H1 (cell line): ENCODE measurements at places on chromosomes 16 and 17. TPM values are rescaled to one million over a fixed set of nuclear protein-coding genes. Genes with fewer than 3 reads are reported as not detected.
A peak's percentile ranks its signal among the peaks of the same experiment; 100 is the strongest.

- H3K36me3 ChIP-seq, result peaks cover 5% of the 10 kb centered on the region; the same call in 1 of the 2 replicates
- H3K27ac ChIP-seq, result peak overlapping the region; percentile 100
- peak overlapping the region; percentile 97 for H3K4me3 ChIP-seq
- H3K27me3 ChIP-seq, result no peaks in the 10 kb centered on the region
- no peak for DNase-seq
- peaks cover 10% of the 10 kb centered on the region for H3K4me1 ChIP-seq
These were observed 508 bp downstream of the FLCN start for GRCh38 chr17:17236295-17237025.

GRCh38 chr16:89335803-89336485 is 118.4 kb downstream of the ZNF778 start:
- H3K4me3 ChIP-seq, result no peak overlapping the region
- H3K4me1 ChIP-seq, result peaks cover 7% of the 10 kb centered on the region
- no peak overlapping the region for H3K27ac ChIP-seq

DNA sequence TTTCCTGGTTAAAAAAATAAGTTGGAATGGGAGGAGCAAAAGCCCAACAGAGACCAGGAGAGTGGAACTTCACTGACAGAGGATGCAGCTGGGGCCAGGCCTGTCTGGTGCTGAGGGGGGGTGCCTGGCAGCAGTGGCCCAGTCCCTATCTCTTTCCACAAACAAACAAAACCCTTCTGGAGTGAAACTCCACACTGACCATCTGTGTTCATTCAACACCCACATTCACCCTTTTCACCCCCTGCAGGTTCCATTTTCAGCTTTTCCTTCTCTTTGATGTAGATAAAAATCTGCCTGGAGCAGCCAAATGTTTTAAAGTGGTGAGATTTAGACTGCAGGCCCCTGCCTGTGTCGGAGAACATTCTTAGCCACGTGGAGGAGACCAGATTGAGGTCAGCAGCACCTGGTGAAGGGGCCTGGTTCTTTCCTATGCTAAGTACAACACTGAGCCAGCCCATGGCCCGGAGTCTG is 161.4 kb upstream of the CDH11 start:
- DNase-seq, result no peak
- H3K27ac ChIP-seq, result no peak overlapping the region
- no peak overlapping the region for H3K4me3 ChIP-seq
- H3K4me1 ChIP-seq, result peaks cover 21% of the 10 kb centered on the region
- no peaks in the 10 kb centered on the region for H3K27me3 ChIP-seq
- H3K36me3 ChIP-seq, result no peaks in the 10 kb centered on the region

GRCh38 chr17:57918017-57918895 is 37.0 kb downstream of the CUEDC1 start:
- H3K36me3 ChIP-seq, result no peaks in the 10 kb centered on the region
- H3K4me1 ChIP-seq, result peaks cover 21% of the 10 kb centered on the region; the same call in 1 of the 2 replicates
- H3K27me3 ChIP-seq, result no peaks in the 10 kb centered on the region
- DNase-seq, result no peak
- H3K27ac ChIP-seq, result no peak overlapping the region
- H3K4me3 ChIP-seq, result no peak overlapping the region

The NPIPA8 gene
- polyA plus RNA-seq, result 4.8 and 13.8 TPM in 2 replicates

DNA sequence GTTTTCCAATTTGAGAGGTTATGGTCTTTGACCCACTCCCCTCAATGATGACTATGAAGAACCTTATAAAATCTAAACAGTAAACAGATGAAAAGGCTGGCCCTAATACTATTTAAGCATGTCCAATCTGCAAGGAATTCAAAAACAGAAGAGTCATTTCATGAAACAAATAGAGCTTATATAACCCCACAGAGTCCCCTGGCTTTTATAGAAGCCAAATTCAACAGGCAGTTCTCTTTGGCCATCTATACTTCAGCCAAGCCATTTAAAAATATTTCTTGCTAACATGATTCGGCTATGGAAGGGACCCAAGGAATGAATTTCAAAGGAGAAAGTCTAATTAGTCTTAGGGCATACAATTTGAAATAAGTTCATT is 43.4 kb downstream of the SPOP start:
- no peak for DNase-seq
- H3K36me3 ChIP-seq, result no peaks in the 10 kb centered on the region; the same call in 1 of the 2 replicates
- peaks cover 3% of the 10 kb centered on the region; the same call in 1 of the 2 replicates for H3K4me1 ChIP-seq
- no peak overlapping the region for H3K27ac ChIP-seq
- no peaks in the 10 kb centered on the region for H3K27me3 ChIP-seq
- no peak overlapping the region for H3K4me3 ChIP-seq

GRCh38 chr17:40092581-40092980 is 7.8 kb downstream of the NR1D1 start:
- peaks cover 6% of the 10 kb centered on the region for H3K4me1 ChIP-seq
- no peak overlapping the region for H3K27ac ChIP-seq
- H3K4me3 ChIP-seq, result no peak overlapping the region
- H3K36me3 ChIP-seq, result peaks cover 30% of the 10 kb centered on the region

DNA sequence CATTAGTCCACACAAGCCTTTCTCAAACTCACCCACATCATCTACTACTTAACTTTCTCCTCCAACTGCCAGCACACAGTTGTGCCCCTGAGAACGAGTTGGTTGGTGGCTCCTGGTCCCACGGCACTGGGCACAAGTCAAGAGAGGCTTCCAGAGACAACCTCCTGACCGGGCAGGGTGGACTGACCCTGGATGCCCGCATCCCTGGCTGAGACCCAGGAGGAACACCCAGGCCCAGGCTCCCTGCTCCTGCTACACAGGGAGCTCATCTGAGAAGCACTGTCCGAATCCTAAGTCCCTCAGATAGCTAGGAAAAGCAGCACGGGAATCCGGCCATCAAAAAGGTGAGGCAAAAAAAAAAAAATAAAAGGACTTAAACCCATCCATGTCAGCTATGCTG is 29.0 kb downstream of the WDR45B start:
- no peak for DNase-seq
- no peak overlapping the region for H3K4me3 ChIP-seq
- no peak overlapping the region for H3K27ac ChIP-seq
- no peaks in the 10 kb centered on the region for H3K4me1 ChIP-seq

GRCh38 chr17:42200706-42201457 is 6.6 kb upstream of the GHDC start:
- peaks cover 9% of the 10 kb centered on the region; the same call in 1 of the 2 replicates for H3K36me3 ChIP-seq
- no peak overlapping the region for H3K4me3 ChIP-seq
- no peak for DNase-seq
- no peaks in the 10 kb centered on the region for H3K27me3 ChIP-seq

The OR1E1 gene
- polyA plus RNA-seq, result not detected in 2 replicates

- no peaks in the 10 kb centered on the region for H3K27me3 ChIP-seq
- H3K4me3 ChIP-seq, result no peak overlapping the region
- DNase-seq, result no peak
- no peaks in the 10 kb centered on the region for H3K4me1 ChIP-seq
- H3K36me3 ChIP-seq, result peaks cover 30% of the 10 kb centered on the region
These were observed 2.7 kb downstream of the KAT8 start for GRCh38 chr16:31120129-31120528.

The SLX1B gene
- polyA plus RNA-seq, result 101 and 141 TPM in 2 replicates

DNA sequence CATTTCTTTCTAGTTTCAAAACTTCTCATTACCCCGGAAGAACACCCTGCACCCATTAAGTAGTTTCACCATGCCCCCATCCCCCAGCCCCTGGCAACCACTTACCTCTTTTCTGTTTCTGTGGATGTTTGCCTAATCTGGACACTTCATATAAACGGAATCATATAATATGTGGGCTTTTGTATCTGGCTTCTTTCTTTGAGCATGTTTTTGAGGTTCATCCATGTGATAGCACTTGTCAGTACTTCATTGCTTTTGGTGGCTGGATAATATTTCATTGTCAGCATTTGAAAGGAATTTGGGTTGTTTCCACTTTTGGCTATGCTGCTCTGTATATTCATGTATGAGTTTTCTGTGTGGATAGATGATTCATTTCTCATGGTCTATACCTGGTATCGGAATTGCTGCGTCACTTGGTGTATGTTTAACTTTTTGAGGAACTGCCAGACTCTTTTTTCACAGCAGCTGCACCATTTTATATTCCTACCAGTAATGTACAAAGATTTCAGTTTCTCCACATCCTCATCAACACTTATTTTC is 30.0 kb upstream of the SLC5A10 start:
- H3K36me3 ChIP-seq, result peaks cover 3% of the 10 kb centered on the region; the same call in 1 of the 2 replicates
- H3K4me1 ChIP-seq, result no peaks in the 10 kb centered on the region
- H3K27me3 ChIP-seq, result no peaks in the 10 kb centered on the region
- no peak overlapping the region for H3K4me3 ChIP-seq
- DNase-seq, result no peak
- no peak overlapping the region for H3K27ac ChIP-seq

DNA sequence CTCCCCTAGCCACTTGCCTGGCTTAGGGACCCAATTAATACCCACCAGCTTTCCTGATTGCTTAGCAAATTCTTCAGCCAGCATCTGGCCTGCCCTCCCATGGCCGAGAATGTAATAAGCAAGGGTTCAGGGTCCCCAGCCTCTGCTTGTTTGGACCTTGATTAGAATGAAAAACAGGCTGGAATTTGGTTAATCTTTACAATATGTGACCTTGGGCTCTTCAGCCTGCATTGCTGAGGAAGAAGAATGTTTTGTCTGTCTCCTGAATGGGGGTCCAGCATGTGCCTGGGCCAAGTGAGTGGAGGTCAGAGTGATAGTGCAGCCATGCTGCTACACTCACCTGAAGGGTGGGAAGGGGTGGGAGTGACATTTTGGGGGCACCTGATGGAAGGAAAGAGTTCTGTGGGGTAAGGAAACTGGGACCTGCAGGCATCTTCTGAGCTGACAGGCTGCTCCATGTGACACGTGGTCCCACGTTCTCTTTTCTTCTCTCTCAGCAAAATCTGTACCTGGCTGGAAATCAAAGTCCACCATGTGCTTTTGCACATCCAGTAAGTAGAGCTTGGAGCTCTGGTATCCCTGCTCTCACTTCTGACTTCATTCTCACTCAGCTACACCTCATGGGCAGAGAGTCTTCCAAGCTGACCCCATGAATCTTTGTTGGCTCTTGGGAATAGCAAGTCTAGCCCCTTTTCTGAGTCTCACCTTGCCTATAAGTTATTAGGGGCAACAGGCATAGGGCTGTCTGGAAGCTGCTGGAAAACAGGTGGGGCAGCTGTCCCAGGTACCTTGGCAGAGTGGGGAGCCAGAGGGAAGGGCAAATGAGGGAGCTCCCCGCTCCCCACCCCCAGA is 5.3 kb downstream of the TMEM106A start:
- H3K27ac ChIP-seq, result no peak overlapping the region
- no peak for DNase-seq
- no peak overlapping the region for H3K4me3 ChIP-seq
- no peaks in the 10 kb centered on the region for H3K4me1 ChIP-seq

DNA sequence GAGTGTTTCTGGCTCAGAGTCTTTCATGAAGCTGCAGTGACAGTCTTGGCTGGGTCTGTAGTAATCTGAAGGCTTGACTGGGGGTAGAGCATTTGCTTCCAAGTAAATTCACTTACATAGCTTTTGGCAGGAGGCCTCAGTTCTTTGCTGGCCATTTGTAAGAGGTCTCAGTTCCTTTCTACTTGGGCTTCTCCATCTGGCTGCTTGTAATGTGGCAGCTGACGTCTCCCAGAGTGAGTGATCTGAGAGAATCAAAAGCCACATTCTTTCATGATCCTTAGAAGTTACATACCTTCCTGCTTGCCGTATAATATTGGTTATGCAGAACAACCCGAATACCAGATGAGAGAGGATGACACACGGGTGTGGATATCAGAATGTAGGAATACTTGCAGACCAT is 39.8 kb downstream of the NF1 start:
- H3K27ac ChIP-seq, result no peak overlapping the region
- H3K4me1 ChIP-seq, result peaks cover 11% of the 10 kb centered on the region
- H3K4me3 ChIP-seq, result no peak overlapping the region
- H3K36me3 ChIP-seq, result no peaks in the 10 kb centered on the region
- DNase-seq, result no peak

DNA sequence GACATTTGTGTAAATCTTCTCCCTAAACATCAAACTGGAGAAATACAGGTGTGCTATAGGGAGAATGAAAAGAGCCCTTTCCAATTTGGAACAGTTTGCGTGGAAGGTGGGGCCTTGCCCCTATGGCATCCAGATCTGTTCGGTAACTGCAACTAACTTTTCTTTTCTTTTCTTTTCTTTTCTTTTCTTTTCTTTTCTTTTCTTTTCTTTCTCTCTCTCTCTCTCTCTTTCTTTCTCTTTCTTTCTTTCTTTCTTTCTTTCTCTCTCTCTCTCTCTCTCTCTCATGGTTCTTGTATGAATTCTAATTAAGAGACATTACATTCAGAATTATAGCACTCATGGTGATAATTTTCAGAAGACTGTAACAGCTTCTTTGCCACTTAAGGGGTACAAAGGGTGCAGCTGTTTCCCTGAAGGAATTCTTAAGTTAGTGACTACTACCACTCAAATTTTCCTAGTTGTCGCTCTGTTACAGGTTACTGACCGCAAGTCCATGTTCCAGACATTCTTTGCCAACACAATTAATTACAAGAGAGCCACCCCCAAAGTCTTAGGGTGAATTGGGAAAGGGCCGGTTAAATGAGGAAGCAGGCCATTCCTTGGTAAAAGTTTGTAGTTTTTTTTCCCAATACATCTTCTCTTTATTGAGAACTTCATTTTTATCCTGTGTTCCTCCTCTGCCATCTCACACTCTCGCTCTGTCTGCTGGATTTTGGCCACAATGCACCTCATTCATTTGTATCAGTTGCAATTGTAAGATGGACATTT is 69.8 kb downstream of the KSR1 start:
- H3K27ac ChIP-seq, result no peak overlapping the region
- no peaks in the 10 kb centered on the region for H3K27me3 ChIP-seq
- no peak overlapping the region for H3K4me3 ChIP-seq
- no peak for DNase-seq
- no peaks in the 10 kb centered on the region for H3K36me3 ChIP-seq
- H3K4me1 ChIP-seq, result peaks cover 16% of the 10 kb centered on the region

The TM4SF5 gene
- not detected in 2 replicates for polyA plus RNA-seq

DNA sequence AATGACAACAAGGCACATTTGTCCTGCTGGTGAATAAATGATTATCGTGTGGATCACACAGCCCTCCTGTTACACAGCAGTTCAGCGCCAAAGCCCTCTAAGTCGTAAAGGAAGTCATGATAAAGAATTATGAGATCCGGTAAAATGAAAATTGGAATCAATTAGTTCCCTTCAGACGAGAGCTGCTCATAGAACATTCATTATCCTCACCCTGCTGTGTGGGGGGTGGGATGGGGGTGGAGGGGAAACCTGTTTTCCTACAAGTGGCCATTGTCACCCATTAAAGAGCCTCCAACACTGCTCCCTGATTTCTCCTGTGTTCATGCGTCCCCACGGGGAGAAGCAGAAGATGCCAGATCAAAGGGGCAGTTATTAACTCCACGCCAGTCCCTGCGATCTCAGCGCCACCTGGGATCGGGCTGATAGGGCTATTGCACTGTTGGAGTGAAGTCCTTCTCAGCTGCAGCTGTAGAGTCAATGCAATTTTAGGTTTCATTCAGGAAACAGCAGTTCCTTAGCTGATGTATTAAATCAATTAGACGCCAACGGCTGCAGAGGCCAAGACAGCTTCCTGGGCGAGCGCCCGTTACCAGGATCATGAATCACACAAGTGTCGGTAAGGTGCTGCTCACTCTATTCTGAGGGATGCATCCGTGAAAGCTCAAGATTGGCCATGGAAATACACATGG is 19.2 kb upstream of the CACNG4 start:
- H3K36me3 ChIP-seq, result no peaks in the 10 kb centered on the region
- DNase-seq, result no peak
- no peak overlapping the region for H3K27ac ChIP-seq
- no peak overlapping the region for H3K4me3 ChIP-seq
- H3K4me1 ChIP-seq, result peaks cover 4% of the 10 kb centered on the region; the same call in 1 of the 2 replicates

GRCh38 chr16:54286366-54287130 is at the start of gene IRX3:
Gene IRX3 (minus strand): TSS chr16:54286787. CDS start chr16:54286050, 737 bp downstream.
- DNase-seq, result peak; percentile 66
- H3K27me3 ChIP-seq, result peaks cover 87% of the 10 kb centered on the region
- no peaks in the 10 kb centered on the region for H3K36me3 ChIP-seq
- peaks cover 29% of the 10 kb centered on the region for H3K4me1 ChIP-seq

The VAT1L gene
- 29.8 and 46.3 TPM in 2 replicates for polyA plus RNA-seq

GRCh38 chr17:19873346-19873745 is 5.6 kb upstream of the ULK2 start:
- no peak for DNase-seq
- H3K36me3 ChIP-seq, result no peaks in the 10 kb centered on the region
- H3K27ac ChIP-seq, result no peak overlapping the region
- no peaks in the 10 kb centered on the region; the same call in 1 of the 2 replicates for H3K4me1 ChIP-seq
- H3K27me3 ChIP-seq, result peaks cover 8% of the 10 kb centered on the region
